GM23248 (cell line): ENCODE measurements at places on chromosomes 2 and 18. TPM values are rescaled to one million over a fixed set of nuclear protein-coding genes. Genes with fewer than 3 reads are reported as not detected.

DNA sequence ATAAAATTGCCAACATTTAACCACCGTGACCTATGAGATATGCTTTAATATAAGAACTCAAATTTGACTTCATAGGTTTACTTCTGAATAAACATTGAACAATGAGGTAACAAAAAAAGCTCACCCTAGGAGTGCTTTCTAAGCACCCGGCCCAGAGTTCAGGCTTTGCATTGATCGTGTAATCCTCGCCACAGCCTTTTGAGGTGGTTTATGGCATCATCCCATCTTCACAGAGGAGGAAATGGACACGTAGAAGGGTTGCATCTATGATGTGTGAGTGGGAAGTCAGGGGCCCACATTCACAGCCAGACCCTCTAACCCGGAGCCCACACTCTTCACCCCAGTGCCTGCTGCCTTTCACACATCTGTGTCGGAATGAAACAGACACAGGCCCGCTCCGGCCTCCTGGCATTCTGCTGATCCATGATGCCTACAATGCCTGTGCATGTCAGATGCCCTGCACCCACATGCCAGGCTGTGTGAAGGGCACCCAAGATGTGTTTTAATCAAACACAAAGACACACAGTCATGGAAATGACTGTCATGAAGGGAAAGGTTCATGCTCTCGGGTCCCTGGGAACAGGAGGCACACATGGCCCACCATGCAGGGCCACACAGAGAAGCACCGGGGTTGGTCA, 48.6 kb upstream of the RPL31 start:
- DNase-seq: no peak

DNA sequence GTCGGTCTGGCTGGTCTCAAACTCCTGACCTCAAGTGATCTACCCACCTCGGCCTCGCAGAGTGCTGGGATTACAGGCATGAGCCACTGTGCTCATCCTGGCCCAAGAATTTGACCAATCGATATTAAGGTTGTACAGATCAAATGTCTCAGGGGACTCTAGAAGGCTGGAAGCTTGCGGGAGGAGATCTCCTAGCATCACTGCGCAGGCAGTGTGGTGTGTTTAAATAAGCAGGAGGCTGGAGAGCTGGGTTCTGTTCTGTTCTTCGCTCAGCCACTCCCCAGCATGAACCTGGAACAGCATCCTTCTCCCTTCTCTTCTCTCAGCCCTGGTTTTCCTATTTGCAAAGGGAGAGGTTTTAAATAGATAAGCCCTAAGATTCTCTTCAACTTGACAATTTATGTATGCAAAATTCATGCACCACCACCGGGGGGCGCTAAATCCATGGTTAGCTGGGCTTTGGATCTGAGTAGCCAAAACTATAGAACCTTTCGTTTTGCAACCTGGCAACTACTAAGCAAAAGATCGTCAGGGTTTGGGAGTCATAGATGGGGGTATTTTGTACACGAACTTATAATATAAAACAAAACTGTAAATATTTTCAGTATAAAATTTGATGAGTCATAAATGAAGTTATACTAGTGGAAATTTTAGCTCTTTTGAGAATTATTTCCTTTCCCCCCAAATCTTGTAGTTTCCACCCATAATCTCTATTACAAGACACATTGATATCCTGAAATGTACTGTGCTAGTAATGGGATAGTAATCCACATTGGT, 60.6 kb downstream of the SLC16A14 start:
- DNase-seq: peak; percentile 78

The ABHD1 gene
- not detected in 2 replicates for total RNA-seq

GRCh38 chr2:32783933-32784332, 156.1 kb downstream of the TTC27 start:
- no peak for DNase-seq

The STARD6 gene
- total RNA-seq: not detected in 2 replicates

The RAB17 gene
- 0.76 and 1.7 TPM in 2 replicates for total RNA-seq

The ABCA12 gene
- total RNA-seq: not detected in 2 replicates

The FBXO36 gene
- 2.3 and 5.3 TPM in 2 replicates for total RNA-seq
